Activated CD4-positive, alpha-beta T cell treated with anti-CD3 and anti-CD28 coated beads for 36 hours (primary cell): ENCODE measurements at places on chromosomes 13 and 19. TPM values are rescaled to one million over a fixed set of nuclear protein-coding genes. Genes with fewer than 3 reads are reported as not detected.

GRCh38 chr19:887072-887471 is 5.9 kb downstream of the MED16 start:
- no peak for DNase-seq

GRCh38 chr19:12669270-12670158 is 2.9 kb downstream of the WDR83 start:
- peak; percentile 85 for DNase-seq

PTGER1 gene
- 0.16 TPM for total RNA-seq

ATP8B3 gene
- 7.9 TPM for total RNA-seq
